Fibroblast of skin of abdomen (primary cell): ENCODE measurements at places on chromosomes 13 and 19.

GRCh38 chr13:43730642-43731041, 56.1 kb downstream of the ENOX1 start:
- DNase-seq = peak; percentile 79

DNA sequence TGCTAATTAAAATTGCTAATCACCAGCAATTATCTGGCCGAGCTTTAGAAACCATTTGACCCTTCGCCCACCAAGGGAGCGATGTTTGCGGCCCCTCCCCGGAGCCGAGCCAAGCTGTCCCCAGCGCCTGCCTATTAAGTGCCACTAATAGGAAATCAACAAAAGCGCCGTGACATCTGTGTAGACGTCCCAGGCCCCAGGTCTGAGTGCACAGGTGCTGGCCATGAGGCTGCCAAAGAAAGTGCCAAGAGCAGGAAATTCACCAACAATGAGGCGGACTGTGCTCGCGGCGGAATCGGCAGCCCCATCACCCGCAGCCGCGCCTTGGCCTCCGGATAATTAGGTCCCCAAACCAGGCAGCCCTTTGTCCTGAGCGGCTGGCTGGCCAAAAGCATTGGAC, 44.5 kb upstream of the SPACA7 start:
- no peak for DNase-seq

DNA sequence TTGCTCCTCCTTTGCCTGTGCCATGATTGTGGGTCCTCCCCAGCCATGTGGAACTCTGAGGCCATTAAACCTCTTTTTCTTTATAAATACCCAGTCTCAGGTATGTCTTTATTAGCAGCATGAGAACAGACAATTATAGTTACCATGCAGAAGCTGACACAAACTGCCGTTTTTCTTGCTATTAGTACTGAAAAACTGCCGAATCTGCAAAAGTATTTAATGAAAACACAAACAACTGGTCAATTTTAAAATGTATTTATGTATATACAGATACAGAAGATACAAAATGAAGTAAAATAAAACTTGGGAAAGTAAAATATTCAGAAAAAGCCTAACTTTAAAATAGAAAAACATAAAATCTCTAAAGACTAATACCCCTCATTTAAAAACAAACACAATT, 206.3 kb downstream of the DIAPH3 start:
- DNase-seq = no peak

GRCh38 chr19:4044990-4045465, 21.7 kb downstream of the ZBTB7A start:
- DNase-seq = no peak

GRCh38 chr19:6800991-6801484, 28.5 kb downstream of the VAV1 start:
- DNase-seq = peak; percentile 45

DNA sequence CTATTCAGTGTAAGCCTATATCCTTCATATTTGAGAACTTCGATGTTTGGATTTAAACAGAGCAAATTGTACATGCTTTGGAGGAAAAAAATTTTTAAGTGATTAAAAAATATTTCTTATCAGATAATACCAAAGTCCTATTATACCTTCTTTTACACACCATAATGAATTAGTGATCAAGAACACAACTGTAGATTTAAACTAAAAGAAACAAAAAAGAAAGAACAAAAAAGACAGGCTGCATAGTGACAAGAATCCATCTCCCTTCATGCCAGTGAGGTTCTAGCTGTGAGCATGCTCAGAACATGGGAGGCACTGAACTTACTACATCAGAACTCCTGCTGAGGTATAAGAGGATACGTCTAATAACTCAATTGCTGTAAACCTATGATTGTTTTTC, at the start of gene RXFP2:
Gene RXFP2, plus strand, starts transcription at position 301 of the 400 bp plus-strand sequence. Its CDS starts 87 bp downstream, at position 388.
- DNase-seq = no peak

DNA sequence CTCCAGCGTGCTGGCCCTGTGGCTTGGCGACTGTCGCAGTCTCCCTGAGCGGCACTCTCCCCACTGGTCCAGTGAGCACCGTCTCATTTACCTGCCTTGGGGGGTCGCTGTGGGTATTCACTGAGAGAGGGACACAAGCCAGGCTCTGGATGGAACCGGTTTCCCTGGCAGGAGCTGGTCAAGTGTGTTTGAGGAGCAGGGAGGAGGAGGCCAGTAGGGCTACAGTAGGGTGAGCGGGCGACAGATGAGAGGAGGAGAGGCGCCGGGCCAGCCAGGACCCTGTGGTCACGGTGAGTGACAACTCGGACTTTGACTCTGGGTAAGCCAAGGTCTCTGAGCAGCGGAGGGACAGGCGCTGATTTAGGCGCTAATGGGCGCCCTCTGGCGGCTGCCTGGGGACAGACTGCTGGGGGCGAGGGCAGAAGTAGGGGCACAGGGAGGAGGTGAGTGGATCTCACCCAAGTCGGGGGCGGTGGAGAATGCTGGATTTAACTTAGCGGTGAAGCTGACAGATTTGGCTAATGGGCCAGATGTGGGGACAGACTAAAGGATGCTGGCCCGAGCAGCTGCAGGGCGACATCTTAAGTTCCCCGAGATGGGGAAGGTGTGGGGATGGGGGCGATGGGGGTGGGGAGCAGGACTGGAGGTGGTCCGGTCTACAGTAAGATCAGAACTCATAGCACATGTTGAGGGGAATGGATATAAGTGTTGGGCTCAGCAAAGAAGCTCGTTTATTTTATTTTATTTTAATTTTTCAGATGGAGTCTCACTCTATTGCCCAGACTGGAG, 4.7 kb upstream of the PRMT1 start:
- DNase-seq = peak; percentile 48

GRCh38 chr13:110107568-110108347, 199.2 kb downstream of the COL4A1 start:
- no peak for DNase-seq

GRCh38 chr19:13613447-13613846, 107.2 kb upstream of the CACNA1A start:
- DNase-seq = no peak

DNA sequence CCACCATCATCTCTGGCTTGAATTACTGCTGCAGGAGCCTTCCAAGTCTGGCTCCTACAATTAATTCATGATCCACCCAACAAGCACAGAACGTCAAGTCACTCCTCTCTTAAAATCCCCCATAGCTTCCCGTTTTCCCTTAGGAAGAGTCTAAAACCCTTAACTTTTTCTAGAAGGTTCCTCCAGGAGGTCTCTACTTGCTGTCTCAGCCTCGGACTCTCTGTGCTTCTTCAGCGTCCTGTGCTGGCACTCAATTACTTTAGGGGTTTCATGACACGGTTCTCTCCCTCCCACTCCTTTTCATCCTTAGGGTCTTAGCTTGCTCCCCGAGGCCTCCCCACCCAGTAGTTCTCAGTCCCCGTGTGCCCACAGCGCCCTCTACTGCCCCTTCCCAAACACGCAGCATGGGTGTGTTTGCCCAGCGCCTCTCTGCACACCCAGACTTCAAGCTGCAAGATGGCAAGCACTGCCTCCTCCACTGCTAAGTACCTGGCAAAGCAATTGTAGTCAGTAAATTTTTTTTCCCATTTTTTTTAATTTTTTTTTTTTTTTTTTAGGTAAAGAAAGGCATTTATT, 25.8 kb upstream of the MAP3K10 start:
- DNase-seq = peak; percentile 23

DNA sequence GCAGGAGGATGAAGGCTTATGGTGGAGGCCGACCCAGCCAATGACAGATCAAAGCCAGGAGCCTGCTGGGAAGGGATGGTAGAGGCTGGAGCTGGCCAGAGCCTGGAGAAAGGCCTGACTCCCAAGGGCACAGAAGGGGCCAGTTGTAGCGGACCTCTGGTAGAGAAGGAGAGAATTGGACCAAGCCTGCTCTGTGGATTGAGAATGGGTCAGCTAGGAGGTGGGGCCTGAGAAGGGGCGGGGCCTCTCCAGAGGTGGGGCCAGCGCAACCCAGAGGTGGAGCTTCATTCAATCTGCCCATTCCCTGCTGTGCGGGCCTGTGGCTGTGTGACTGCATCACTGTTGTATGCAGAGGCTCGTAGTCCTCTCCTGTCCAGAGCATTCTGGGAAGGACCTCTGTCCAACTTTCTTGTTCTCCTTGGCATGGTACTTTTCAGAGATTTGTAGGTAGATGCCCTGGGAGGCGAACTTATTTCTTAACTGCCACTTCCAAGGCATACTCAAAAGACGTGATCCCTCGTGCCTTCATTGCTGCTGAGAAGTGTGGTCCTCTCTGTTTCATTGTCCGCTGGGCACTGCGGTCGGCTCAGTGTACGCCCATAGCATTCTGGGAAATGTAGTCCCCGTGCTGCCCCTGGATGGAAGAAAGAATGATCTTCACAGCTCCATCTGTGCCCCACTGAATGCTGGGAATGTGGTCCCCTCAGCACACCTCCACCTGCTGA, 6.7 kb downstream of the GRIN2D start:
- DNase-seq = peak; percentile 69

- DNase-seq = no peak
Observed at GRCh38 chr13:23850134-23850533, 39.1 kb downstream of the MIPEP start.

DNA sequence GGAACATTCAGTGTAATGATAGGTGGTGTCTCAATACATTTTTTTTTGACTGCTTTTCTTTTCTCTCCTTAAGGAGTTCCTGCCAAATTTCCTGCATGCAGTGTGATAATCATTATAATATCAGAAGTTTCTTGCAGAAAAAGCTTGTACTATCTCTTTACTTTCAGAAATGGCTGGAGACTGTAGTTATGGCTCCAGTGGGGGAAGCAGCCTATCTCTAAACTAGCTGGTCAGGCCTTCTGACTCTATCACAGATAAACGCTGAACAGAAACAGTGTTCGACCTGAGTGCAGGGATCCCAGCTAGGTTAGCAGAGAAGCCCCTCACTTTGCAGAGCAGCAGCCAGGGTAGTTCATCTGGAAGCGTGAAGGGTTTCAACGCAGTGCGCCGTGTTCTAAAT, 1.9 kb downstream of the CCNE1 start:
- no peak for DNase-seq

DNA sequence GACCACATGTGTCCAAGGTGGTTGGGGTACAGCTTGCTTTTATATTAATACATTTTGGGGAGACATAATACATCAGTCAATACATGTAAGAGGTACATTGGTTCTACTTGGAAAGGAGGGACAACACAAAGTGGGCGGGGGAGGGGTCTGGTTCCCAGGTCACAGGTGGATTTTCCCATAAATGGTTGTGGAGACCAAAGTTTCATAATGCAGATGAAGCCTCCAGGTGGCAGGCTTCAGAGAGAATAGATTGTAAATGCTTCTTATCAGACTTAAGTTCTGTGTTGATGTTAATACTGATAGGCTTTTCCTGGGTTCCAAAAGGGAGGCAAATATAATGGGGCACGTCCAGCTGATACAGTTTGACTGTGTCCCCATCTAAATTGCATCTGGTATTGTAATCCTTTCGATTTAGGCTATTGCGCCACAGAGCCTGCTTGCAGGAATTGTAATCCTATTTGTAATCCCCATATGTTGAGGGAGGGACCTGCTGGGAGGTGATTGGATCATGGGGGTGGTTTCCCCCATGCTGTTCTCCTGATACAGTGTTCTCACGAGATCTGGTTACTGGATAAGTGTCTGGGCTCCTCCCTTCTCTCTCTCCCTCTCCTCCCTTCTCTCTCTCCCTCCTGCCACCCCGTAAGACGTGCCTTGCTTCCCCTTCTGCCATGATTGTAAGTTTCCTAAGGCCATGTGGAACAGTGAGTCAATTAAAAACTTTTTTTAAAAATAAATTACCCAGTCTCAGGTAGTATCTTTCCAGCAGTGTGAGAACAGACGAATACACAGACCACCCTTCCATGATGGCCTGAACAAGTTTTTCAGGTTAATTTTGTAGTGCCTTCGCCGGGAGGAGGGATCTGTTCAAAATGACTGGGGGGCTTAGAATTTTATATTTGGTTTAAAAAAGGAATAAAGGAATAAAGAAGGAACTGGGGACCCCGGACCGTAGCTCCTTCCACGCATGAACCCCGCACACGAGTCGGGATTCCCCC, 44.9 kb downstream of the ZNF823 start:
- peak; percentile 88 for DNase-seq

DNA sequence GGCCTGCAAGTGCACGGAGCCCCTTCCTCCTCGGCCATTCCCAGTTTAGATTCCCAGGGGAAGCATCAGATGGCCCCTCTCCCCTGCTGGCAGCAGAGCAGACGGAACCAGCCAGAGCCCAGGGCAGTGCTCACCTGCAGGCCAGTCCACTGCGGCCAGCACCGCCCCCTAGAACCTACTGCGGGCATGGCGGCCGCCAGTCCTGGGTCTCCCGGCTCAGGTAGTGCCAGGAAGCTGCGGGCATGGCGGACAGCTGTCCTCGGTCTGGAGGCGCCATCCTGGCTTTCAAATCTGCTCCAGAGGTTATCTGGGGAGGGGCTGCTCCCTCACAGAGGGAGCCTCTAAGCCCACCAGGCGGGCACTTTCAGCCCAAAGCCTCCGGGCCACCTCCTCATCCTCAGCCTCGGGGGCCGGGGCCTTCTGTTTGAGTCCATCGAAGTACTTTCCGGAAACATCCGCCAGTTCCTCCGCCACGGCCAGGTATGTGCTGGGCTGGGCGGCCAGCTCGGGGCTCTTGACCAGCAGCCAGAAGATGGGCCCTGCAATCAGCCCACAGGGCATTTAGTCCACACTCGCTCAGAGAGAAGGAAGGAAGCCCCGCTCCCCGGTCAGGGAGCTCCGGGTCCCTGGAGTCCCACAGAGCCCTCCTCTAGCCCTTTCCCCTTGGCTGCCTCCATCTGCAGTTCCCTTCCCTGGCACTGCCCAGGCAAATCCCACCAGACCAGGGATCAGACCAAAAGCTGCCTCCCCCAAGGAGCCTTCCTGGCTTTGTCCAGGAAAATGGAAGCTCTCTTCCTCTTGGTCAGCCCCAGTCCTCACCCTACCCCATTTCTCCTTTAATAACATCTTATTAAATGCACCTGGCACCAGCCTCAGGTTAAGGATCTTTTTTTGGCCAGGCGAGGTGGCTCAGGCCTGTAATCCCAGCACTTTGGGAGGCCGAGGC, 7.0 kb upstream of the GP6 start:
- DNase-seq = no peak

DNA sequence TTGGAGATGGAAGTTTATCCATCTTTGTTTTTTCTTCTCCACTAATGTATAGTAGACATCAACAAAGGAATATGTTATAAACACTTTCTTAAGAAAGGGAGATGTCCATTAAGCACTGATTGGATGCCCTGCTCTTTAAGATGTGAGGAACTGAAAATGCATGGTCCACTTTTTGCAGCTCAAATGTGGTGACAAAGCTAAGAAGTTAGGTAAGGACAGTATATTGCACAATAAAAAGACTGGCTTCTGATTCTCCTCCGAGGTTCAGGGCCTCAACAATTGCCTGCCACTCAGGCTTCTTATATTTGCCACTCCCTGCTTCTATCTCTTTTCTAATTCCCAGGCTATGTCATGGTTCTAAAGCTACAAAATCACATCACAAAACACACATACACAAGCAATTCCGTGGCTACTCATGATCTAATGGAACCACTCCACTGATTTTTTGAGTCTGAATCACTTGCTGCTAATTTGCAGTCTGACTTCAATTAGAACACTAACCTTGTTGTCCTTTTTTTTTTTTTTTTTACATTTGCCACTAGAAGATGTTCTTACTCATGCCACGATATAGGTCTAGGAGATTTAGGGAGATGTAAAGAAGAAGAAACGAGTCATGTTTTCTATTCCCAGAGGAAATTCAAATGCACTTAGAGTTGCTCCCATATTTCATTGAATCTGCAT, 29.6 kb upstream of the TNFSF11 start:
- DNase-seq = peak; percentile 53

GRCh38 chr19:41699968-41700323, 8.5 kb upstream of the CEACAM5 start:
- no peak for DNase-seq
